ENCODE measurements at places on chromosomes 16 and 17.

DNA sequence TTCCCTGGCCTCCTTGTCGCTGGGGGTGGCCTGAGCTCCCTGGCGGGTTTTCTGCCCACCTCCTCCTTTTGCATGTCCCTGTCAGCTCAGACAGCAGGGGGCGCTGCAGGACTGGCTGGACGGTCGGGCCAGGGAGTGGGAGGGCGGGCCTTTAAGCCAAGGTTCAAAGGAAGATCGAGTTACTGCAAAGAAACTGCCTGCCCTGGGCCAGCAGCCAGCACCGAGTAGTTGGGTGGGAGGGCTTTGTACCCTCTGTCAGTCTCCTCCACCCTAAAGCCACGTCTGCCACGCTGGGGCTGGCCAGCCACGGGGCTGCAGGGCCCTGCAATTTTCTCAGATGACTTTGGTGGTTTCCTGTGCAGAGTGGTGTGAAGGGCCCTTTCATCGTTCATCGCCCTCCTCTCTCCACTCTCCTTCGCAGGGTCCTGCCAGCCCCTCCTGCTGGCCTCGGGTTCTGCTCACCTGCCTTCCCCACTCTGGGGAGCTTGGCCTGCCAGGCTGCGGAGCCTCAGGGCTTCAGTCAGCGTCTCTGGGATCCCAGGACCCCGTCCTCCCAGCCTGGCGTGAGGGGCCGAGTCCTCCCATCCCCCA, 12.3 kb downstream of the GPR142 start:
- DNase-seq = no peak

DNA sequence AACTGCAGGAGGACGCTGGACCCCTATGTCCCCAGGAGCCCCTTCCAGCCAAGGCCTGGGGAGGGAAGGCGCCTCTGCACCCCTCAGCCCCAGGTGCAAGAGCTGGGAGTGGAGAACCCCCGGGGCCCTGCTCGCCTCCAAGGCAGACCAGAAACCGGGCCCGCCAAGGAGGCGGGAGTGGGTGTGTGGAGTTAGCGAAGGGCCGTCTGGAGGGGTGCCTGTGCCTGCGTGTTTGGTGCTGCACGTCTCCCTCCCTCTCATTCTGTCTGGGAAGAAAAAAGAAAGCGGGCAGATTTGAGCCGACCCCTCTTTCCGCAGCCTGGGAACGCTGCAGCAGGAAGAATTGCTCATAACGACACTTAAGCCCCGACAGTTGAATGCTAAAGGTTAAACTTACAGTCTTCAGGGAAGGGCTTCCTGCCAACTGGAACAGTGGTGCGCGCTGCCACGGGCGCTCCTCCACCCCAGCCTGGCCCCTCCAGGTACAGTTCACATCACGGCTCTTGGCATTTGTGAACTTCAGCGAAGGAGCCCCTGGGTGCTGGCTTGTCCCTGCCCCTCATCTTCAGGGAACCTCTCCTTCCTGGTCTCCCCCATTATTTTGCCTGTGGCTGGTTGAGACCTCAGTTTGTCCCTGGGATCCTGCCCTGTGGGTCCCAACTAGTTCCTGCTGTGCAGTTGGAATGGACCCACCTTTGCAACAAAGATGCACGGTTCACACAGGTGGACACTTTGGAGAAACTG, 19.2 kb upstream of the ZFHX3 start:
- no peak for DNase-seq

- no peak for DNase-seq
Observed at GRCh38 chr17:77072670-77073069, 68.1 kb upstream of the SEC14L1 start.

GRCh38 chr17:45972531-45972930, 26.5 kb upstream of the STH start:
- no peak for DNase-seq

DNA sequence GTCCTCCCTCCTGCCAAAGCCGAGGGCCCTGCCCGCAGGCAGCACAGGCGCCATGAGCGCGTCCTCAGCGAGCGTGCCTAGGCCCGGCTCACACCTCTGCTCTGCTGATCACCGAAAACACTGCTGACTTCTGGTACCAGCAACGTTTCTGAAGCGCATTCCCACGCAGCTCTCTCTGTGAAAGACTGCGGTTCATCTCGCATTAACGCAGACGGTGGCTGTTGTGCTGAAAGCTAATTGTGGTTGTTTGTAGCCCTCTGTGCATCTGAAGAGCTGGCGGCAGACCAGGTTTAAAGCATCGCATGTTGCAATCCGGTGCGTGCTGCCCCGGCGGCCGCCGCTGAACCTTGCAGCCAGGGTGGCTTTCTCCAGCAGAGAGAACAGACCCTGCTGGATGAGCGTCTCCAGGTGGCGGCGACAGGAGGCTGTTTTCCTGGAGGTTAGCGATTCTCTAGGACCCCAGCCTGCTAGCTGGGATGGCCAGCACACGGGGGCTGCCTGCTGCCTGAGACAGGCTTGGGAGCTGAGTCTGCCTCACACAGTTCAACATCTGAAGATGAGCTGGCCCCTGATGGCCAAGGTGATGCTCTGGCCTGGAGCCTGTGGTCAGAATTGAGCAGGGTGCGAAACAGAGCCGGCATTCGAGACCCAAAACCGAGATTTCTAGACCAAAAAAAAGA, 49.8 kb upstream of the CHMP6 start:
- DNase-seq = no peak

DNA sequence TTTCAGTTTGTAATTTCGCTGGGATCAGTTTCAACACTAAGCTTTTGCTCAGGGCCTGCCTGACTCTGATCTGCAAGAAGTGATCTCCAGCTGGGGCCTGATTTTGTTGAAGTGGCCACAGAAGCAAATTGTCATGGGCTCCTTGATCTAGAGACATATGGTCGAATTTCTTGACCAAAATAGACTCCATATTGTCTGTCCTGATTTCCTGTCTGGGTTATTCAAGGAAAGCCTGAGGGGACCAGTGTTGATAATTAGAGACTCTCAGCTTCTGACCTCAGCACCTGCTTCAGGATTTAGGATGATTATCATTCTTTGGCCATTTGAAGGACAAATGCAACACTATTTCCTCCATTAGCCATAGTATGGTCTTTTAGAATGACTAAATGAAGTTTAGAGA, 48.9 kb upstream of the MSI2 start:
- DNase-seq = no peak

GRCh38 chr16:68356249-68356918, 45.6 kb downstream of the PRMT7 start:
- no peak for DNase-seq

DNA sequence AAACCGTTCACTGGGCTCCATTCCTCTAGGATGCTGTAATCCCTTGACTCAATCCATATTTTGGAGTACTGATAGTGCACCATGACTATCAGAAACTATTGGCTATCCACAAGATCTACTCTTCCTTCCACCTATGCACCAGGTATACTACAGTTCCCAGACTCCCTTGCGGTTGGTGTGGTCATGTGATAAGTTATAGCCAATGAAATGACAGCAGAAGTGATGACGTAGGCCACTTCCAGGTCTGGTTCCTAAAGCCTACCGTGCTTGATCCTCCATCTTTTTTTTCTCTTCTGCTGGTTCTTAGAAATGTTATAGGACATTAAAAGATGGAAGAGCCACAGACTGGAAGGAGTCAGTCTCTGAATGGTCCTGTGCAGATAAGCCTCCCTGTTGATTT, 278.8 kb upstream of the C16orf82 start:
- DNase-seq = no peak

DNA sequence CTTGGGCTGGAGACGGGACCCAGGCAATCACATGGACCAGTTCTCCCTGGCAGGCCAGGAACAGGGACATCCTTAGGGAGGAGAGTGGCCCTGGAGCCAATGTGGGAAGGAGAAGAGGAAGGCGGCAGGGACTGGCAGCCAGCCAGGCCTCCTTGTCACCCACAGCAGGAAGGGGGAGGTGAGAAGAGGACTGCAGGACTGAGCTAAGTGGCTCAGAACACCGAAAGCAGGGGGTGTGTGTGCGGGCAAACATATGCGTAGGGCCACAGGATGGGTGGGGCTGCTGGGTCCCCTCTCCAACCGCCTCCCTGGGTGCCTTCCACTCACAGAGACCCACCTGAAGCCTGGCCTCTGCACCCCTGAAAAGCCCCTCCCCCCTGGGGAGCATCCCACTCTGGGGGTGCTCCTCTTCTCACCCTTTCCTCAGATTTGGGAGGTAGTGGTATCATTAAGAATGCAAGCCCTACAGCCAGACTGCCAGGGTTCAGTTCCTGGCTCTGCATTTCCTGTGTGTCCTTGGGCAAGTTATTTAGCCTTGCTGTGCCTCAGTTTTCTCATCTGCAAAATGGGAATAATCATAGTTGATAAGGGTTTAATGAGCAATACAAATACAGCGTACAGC, 8.1 kb downstream of the PNMT start:
- DNase-seq = no peak

- no peak for DNase-seq
Observed at GRCh38 chr17:71203953-71204352, 916.9 kb upstream of the SOX9 start.

GRCh38 chr17:34163646-34164045, 91.4 kb upstream of the CCL2 start:
- DNase-seq = no peak

DNA sequence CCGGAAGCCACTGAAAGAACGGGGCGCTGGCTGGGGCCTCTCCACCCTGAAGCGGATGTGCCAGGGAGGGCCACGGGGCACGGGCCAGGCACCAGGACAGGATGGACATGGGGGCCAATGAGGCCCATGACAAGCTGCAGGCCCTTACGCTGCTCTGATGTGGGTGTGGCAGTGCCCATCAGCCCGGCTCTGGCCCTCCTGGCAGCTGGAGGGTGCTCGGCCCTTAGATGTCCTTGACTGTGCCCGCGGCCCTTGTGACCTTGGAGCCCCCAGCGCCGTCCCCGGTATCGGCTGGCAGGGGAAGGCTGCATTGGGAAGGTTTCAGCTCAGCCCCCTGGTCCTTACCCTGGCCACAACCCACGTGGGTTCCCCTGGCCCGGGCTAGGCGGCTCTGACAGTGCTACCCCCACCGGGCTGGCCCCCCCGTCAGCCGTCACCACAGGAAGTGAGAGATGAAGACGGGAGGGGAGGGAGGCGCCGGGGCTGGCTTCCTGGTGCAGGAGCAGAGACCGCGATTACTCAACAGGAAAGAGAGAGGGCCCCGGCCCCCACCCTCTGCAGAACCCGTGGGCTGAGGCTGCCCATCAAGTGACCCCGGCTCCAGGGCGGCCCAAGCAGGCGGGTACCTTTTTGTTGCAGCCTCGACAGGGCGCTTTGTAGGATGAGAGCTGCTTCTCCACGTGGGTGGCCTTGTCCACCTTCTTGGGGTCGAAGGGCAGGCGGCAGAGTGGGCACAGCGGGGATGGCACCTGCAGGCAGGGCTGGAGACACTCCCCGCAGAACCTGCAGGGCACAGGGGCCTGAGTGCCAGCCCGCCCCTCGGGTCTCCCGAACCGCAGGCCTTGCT, 5.3 kb downstream of the RNF166 start:
- DNase-seq = no peak

- no peak for DNase-seq
Observed at GRCh38 chr17:38741921-38742410, 6.2 kb downstream of the PCGF2 start.

DNA sequence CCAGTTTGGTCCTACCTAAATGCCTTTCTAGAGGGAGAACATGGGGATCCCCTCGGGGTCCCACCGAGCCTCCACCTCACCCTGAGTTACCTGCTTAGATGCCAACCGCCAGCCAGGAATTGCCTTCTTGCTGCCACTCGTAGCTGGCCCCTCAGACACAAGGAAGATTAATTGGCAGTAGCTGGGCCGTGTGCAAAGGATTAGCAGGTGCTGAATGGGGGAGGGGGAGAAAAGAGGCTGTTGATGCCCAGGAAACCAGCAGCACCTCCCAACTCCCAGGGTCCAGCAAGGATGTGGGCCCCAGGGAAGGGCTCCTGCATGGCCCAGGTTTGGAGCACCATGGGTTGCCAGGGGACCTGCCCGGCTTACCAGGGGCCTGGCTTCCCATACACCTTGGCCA, at the start of gene CNGB1:
Gene CNGB1 (minus strand): TSS at position 159 of the 400 bp plus-strand sequence. CDS start 3,842 bp downstream, outside the sequence.
- no peak for DNase-seq

DNA sequence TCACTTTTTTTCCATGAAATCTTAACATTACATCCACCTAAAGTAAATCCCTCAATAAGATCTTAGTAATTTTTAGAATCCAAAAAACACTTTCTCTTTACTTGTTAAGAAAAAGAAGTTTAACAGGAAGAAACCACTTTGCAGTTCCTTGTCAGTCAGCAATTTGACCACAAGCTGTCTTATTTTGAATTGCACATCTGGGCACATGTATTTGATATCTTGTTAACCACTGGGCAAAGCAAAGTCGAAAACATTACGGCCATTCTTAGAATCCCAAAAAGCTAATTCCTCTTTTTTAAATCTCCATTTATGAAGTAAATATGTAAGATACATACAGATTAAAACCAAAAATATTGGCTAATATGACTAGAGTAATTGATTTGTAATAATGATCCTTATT, 1.1 kb downstream of the ABCA10 start:
- no peak for DNase-seq

- no peak for DNase-seq
Observed at GRCh38 chr16:27966756-27967155, 96.8 kb downstream of the GSG1L start.

GRCh38 chr16:4813251-4814003, 11.0 kb upstream of the ROGDI start:
- DNase-seq = no peak

GRCh38 chr17:28173801-28174200, 131.3 kb downstream of the NLK start:
- DNase-seq = no peak

GRCh38 chr17:231966-232807, 50.7 kb upstream of the DOC2B start:
- DNase-seq = no peak

DNA sequence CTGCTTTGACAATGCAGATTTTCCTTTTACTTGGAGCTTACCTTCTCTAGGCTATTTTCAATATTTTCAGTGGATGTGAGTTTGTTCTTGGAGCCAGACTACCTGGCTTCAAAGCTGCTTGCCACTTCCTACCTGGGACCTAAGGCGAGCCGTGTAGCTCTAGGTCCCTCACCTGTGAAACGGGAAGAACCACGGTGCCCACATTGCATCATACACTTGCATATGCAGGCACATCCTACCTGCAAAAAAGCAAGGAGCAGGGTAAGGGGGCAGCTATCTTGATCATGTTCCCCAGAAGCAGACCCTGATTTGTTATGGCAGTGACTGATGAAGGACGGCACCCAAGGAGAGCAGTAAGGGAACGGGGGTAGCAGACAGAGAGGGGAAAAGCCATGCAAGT, 27.0 kb upstream of the MPRIP start:
- DNase-seq = no peak

GRCh38 chr16:75836347-75837010, 110.2 kb upstream of the CPHXL start:
- DNase-seq = no peak
